ENCODE measurements at places on chromosomes 13 and 19.

- DNase-seq: no peak
These were observed 14.4 kb upstream of the NDUFS7 start for GRCh38 chr19:1369214-1369805.

GRCh38 chr13:38223089-38223488 lies 126.6 kb upstream of the UFM1 start:
- no peak for DNase-seq

DNA sequence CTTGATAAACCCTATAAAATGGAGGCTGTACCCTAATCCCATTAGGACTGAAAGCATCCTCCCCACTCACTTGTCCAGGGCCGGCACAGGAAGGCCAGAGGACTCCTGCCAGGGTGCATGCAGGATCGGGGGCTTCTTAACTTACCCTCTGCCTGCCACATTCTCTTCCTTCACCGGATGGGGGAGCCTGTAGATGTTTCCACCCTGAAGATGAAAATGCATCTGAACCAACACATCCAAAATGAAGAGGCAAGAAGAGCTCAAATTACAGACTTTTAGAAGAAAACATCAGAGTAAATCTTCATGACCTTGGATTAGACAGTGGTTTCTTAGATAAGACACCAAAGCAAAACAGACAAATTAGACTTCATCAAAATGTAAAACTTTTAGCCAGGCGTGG lies 25.9 kb upstream of the NAPA start:
- no peak for DNase-seq

- DNase-seq: no peak
These were observed 2.1 kb downstream of the NDUFS7 start for GRCh38 chr19:1385816-1386215.

DNA sequence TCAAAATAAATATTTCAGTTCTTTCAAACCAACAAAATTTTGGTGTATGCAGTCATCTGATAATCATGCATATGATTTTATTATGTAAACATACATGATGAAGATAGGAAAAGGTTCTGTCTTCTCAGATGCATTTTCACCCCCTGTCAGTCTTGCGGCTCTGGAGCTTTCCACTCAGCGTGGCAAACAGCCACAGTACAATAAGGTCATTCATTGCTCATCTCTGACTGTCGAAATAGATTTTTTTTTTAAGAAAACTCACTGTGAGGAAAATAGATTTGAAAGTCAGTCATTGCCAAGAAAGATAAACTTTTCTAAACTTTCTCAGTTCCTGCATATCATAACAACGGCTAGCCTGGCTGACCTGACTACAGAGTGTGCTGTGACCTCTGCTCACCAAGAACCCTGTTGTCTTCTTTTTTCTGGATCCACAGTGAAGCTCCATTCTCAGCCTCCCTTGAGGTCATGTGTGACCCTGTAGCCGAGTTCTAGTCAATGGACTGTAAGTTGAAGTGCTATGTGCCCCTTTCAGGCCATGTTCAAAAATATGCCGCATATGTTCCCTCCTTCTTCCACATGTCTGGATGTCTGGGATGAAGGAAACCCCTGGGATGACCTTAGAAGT lies 519.6 kb downstream of the KLF5 start:
- no peak for DNase-seq

GRCh38 chr19:41328157-41328841 lies 18.3 kb downstream of the CCDC97 start:
- no peak for DNase-seq

DNA sequence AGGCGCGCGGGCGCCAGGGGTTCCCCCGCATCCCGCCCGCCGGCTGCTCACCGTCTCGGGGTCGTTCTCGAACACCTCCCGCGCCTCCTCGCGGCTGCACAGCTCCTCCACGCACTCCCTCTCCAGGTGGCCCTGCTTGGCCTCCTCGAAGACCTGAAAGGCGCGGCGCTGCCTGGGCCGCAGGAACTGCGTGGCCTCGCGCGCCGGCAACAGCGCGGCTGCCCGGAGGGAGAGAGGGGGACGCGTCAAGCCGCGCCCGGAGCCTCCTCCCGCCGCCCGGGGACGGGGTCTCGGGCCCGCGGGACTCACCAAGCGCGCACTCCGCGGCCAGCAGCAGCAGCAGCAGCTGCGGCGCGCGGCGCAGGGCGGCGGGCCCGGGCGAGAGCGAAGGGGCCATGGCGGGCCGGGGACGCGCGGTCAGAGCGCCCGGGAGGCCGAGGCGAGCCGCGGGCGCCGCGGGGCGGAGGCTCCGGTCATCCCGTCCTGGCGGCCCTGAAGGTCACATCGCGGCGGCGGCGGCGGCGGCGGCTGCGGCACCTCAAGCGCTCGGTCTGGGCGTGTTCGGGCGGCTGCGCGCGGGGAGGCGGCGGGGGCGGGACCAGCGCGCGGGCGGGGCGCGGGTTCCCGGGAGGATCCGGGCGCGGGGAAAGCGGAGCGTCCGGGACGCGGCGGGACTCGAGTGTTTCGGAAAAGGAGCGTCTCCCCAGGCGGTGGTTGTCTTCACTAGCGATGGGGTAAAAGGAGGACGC lies at the start of gene GAS6:
Gene GAS6 (minus strand): TSS at position 553 of the 749 bp plus-strand sequence. CDS start 156 bp downstream, at position 397.
- DNase-seq: peak; percentile 70

- DNase-seq: no peak
These were observed 5.8 kb downstream of the QTRT1 start for GRCh38 chr19:10706990-10707389.

DNA sequence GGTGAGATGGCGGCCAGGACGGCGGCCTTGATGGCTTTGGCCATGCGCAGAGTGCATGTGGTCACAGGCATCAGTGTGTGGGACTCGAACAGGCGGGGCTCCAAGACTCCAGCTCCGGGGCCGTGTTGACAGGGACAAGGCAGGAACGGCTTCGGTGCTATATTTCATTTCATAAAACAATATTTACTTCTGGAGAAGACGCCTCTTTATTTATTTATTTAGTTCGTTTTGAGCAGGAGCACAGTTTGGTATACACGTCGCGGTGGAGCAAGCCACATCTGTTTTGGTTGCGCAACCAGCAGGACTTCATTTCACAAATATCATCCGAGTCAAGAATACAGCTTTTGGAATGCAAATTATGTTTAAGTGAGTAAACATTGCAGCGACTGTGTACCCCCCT lies 166.7 kb upstream of the TSHZ3 start:
- DNase-seq: no peak

DNA sequence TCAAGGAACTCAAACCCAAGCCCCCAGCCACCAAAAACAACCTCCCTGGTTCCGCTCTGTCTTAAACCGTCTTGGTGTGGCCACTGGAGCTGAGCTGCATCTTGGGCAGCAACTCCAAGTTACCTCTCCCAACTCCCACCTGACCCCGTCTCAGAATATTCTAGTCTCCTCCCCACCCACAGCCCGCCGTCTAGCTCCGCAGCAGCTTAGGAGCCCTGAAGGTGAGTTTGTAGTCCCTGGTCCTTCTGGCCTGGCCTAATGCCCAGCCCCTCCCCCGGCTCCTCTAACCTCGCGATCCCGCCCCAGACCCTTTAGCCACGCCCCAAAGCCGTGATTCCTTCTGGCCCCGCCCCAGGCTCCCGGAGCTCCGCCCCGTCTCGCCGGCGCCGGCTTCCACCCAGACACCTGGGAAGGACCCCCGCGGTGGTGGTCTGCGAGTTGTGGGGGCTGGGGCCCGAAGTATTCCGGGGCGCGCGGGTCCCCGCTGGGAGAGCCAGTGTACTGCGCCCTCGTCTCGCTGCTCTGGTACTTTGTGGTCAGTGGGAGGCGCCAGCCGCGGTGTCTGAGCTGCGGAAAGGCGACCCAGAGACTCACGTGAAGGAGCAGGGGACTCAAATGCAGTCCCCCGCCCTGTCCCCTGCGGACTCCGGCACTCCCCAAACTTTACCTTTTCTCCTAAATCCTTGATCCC lies 2.5 kb upstream of the LHB start:
- peak; percentile 86 for DNase-seq

DNA sequence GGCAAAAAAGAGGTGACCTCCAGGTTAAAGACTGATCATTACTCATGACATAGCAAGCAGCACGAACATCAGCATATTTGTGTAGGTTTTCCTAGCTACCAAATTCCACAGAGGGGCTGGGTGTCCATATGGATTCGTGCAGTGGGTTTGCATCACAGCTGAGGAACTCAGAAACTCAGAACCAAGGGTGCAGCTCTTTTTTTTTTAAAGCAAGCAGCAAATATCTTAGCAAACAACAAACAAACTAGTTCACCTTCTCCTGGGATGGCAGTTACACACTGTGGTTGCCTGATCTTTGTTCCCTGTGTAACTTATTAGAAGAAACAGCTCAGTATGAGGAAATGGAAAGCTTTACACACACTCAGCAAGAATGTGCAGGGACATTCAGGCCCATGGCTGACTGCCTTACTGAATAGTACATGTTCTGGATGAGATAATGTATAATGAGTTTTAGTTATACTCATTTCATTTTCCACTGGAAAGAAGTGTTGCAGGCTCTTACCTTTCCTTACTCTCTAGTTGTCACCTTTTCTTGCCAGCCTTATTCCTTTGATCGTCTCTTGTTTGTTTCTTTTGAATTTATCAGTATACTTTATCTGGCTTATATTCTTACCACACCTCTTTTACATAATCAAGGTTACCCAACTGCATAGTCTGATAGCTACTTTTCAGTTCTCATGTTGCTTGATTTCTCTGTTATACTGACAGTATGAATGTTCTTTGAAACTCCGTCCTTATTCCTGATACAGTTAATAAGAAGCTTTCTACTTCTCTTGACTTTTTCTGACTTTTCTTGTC lies 4.3 kb downstream of the NDFIP2 start:
- DNase-seq: no peak

DNA sequence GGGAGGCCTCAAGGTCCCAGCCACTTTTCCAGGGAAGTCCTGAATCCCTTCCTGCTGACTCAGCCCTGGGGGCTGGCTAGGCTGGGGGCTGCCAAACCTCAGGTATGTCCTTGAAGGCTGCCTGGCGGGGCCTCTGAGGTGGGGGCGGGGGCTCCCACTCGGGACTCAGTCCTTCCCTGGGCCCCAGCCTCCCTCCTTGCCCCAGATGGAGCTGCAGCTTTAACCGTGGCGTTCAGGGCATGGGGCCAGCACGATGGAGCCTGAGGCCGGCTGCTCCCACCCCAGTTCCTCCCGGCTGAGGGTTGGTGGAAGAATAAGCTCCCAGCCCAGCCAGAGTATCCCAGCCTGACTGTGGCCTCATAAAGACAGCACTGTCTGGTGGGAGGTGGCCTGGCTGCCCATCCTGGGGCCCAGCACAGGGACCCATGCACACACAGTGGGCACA lies 12.4 kb downstream of the CILP2 start:
- no peak for DNase-seq
